Astrocyte of the hippocampus (primary cell): ENCODE measurements at places on chromosomes 11 and 22.

GRCh38 chr11:19478891-19479290 is 233.7 kb upstream of the NAV2 start:
- no peak for DNase-seq

GRCh38 chr11:65743681-65744025 is 23.1 kb upstream of the RNASEH2C start:
- DNase-seq, result no peak

GRCh38 chr11:120599816-120600420 is 88.4 kb downstream of the GRIK4 start:
- DNase-seq, result no peak

GRCh38 chr11:43574949-43575912 is 105.3 kb upstream of the HSD17B12 start:
- DNase-seq, result peak; percentile 56

GRCh38 chr11:76903325-76903724 is 42.6 kb downstream of the ACER3 start:
- DNase-seq, result no peak

DNA sequence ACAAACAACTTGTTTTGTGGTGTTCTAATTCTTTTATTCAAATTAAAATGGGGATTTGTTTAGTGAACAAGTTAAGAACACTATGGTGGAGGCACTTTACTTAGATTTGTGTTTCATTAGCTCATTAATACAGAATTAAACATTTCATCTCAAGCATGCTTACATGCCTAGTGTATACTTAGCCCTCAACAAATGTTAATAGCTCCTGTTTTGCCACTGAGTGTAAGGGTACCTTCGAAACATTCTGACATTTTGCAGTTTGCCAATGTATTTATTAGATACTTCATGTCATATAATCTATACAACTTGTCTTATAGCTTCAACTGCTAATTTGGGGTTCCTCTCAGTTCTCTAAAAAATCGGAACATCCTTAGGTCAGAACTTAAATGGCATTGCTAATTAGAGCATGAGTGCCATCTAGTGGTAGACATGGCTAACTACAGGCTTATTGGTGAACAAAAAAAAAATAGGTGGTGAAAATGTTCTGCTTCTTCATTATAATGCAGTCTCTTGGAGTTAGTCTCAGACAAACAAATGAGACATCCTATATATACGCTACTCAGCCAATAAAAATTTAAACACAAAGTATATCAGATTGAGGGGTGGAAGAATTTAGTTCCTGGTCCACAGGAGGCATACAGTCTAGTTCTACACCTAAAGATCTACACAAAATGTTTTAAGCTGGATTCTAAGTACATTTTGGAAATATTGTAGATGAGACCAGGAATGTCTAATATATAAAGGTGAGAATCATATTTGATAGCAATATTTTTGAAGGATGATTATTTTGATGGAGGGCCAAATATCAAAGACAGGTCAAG is 4.9 kb upstream of the CNTN5 start:
- DNase-seq, result peak; percentile 52
